ENCODE measurements at places on chromosomes 6 and 20.

DNA sequence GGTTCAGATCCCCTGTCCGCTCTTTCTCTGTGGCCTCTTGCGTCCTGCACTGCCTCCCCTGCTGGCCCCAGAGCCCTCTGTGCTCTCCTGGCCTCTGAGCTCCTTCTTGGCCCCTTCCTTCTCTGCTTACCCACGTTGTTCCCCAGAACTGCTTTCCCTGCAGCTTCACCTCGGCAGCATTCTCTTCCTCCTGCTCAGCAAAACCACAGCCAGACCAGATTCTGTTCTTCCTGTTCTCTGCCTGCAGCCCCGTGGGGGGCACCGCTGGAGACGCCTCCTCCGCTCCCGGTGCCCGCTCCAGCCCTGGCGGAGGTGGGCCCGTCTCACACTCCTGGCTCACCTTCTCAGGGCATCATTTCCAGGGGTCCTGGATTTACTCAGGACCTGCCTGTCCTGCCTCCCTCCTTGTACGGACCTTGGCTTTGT is 59.7 kb downstream of the TCP11 start:
- no peak for DNase-seq

- DNase-seq, result no peak
Measured at GRCh38 chr6:56243518-56244070, 3.8 kb downstream of the COL21A1 start.

DNA sequence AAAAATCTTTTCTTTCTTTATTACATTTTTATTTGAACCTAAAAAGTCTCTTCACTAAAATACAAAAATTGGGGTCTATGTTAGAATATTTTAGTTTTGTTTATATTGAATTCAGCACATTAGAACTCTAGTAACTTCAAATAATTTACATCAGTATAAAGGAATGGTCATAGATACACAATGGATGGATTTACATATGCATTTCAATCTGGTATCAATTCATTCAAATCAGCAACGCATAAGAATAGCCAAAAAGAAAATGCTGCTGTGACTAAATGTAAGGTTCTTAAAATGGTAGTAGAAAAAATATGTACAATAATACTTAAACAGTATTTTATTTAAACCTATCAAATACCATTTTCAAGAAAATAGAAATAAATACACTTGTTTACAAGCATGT is 47.6 kb upstream of the MANEA start:
- no peak for DNase-seq

DNA sequence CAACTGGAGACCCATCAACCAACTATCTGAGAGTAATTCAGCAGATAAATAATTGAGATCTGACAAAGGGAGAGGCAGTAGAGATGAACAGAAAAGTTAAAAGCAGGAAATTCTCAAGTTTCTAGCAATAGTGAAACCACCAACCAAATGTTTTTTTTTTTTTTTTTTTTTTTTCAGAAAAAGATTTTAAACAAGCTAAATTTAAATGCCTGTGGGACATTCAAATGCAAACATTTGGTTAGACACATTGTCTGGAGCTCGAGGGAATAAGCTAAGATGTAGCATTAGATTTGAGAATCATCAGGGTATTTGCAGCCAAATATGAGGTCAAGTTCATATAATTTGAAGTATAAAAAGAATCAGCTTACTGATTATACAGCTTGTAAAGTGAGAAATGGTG is 16.4 kb downstream of the RANBP9 start:
- no peak for DNase-seq

DNA sequence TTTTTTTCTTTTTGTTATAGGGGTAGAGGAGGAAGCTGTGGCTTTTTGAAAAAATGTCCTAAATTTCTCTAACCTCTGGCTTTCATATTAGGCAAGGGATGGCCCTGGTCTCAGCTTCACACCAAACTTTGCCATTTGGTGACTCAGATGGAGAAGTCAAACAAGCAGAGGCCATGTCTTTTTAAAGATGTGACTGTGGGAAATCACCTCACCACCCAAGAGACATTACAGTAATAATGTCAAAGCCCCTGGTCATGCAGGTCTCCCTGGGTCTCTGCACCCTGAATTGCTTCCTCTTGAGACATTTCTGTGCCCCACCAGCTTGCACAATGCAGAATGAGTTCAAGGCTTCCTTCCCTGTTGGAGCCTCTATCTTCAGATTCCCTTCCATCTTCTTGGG is 39.5 kb upstream of the ADGRF5 start:
- DNase-seq, result no peak

DNA sequence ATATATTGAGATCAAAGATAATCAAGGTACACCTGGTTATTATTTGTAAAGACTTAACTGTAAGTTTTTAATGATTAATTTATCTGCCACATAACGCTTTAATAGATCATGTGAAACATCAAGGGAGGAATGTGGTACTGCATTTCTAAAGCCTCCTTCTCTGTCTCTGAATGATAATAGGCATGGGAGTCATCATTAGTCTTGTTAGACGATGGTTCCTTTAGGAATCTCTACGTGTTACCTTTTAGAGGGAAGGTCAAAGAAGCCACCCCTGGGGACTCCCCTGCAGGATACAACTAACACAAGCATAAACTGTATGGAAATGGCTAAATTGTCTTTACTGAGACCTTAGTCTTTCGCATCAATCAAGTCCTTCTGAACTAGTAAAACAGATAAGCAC is 173.6 kb upstream of the MCHR2 start:
- no peak for DNase-seq

DNA sequence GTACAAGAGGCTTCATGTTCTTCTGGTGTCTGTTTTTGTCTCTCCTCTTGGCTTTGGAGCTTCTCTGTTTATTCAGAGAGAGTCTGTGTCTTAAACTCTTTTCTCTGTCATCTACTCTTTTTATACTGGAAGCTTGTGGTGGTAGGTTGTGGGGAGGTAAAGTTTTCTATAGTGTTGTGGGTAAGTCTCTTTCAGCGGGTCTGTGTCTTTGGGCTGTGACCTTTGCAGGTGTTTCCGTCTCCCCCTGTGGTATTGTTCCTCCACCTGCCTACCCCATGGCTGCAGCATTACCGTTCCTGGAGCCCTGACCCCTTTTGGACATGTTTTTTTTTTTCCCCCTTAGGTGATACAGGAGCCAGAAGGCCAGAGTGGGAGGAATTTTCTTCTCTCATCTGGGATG is 37.9 kb upstream of the FERMT1 start:
- DNase-seq, result no peak

- DNase-seq, result no peak
Measured at GRCh38 chr6:43608807-43609206, 20.3 kb downstream of the GTPBP2 start.

GRCh38 chr6:50116797-50117542 is 67.2 kb upstream of the DEFB112 start:
- no peak for DNase-seq

- no peak for DNase-seq
Measured at GRCh38 chr6:105587349-105588122, 184.7 kb upstream of the PREP start.

DNA sequence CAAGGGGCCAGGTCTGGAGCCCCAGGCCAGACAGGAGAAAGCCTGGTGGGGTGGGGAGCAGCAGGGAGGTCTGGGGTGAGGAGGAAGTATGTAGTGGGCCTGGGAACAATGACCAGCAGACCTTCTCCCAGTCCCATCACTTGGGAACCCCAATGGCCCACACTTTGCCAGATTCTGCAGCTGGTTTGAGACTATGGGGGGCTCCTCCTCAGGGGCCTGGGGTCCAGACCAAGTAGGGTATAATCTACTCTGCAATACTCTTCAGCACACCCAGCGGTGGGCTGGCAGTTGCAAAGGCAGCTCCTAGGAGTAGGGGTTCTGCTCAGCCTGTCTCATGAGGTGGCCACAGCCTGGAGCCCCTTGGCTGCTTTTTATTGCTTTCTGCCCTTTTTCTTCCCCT is 52.8 kb downstream of the NPEPL1 start:
- DNase-seq, result no peak

- DNase-seq, result no peak
Measured at GRCh38 chr6:152225241-152225934, 411.8 kb downstream of the SYNE1 start.

- DNase-seq, result no peak
Measured at GRCh38 chr6:128841518-128841917, 41.4 kb upstream of the LAMA2 start.

GRCh38 chr20:12201289-12201991 is 283.7 kb downstream of the BTBD3 start:
- DNase-seq, result no peak

DNA sequence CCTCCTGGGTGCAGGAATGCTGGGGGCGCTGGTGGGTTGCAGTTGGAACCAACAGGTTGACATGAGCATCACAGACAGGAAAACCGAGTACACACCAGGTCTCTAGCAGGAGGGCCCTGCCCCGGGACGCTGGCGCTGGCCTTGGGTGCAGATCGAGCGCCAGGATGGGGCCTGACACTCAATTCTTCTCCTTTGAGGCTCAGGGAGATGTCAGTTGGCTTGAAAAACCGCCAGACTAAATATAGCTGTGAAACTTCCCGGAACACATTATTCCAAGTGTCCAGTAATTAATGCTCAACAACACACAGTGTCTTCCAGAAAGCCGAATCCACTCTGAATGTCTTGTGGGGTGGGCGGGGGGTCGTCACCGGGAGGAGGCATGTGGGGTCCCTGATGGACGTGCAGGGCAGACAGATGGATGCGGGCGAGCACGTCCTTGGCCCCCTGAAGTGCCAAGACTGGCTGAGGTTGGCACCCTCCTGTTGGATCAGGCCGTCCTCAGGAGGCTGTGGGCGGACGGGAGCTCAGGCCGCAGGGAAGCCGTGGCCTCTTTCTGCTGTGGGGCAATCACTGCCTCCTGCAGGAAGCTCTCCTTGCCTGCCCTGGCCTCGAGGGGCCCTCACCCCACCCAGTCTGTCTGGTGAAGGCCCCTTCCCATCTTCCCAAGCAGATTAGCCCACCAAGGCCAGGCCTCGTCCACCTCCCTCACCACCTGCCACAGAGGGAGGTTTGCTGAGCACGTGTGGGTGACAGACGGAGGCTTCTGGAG is 19.4 kb upstream of the GATA5 start:
- DNase-seq, result no peak
